ENCODE measurements at places on chromosomes 13 and 19.
A peak's percentile ranks its signal among the peaks of the same experiment; 100 is the strongest.

- no peak for DNase-seq
Measured at GRCh38 chr13:75651013-75651412, 14.9 kb downstream of the LMO7 start.

DNA sequence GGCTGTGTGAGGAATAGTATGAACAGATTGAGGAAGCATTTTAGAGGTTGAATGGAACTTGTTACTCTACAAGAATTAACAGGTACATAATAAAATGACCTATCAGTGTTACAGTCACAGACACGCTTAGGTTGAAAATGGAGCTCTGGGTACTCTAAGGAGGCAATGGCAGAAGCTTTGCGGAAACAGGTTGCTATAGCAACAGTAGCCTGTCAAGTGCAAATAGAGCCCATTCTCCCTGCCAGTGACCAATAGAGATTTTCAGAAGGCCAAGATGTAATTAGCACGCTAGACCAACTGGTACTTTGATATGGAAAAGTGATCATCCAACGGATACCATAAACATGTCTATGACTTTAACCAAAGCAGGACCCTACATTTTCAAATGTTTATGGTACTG lies 148.5 kb upstream of the FREM2 start:
- no peak for DNase-seq

GRCh38 chr19:15394426-15394825 lies 14.8 kb upstream of the AKAP8 start:
- no peak for DNase-seq

GRCh38 chr13:113155201-113155600 lies 3.2 kb upstream of the PROZ start:
- peak; percentile 61 for DNase-seq

DNA sequence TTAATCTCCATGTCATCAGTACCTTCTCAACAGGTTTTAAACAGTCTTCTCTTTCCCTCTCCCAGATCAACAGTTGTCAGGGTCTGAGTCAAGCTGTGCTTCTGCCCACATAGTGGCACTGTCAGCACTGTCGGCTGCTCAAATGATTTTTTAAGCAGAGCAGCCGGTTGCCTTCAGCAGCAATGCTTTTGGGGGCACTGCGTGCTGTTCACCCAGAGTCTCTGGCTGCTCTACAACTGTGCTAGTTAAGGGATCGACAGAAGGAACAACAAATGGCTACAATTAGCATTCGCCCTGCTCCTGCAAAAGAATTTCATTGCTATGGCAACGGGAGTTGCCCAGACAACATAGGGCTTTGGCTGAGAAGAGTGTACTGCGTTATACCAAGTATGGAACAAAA lies 412.9 kb downstream of the DIAPH3 start:
- no peak for DNase-seq

GRCh38 chr13:77699059-77699680 lies 1.7 kb downstream of the SLAIN1 start:
- peak; percentile 30 for DNase-seq

GRCh38 chr19:35118268-35119020 lies 2.8 kb downstream of the FXYD3 start:
- DNase-seq, result peak; percentile 71

- no peak for DNase-seq
Measured at GRCh38 chr13:78540058-78540457, 63.3 kb downstream of the POU4F1 start.

- DNase-seq, result no peak
Measured at GRCh38 chr19:55492362-55492944, 4.2 kb downstream of the SSC5D start.

DNA sequence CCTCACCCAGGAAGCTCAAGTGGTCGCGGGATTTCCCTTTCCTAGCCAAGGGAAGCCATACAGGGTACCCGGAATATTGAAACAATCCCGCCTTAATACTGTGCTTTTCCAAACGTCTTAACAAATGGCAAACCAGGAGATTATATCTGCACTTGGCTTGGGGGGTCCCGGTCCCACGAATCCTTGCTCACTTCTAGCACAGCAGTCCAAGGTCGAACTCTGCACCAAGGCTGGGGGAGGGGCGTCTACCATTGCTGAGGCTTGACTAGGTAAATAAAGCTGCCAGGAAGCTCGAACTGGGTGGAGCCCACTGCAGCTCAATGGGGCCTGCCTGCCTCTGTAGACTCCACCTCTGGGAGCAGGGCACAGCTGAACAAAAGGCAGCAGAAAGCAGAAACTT lies 1644.8 kb downstream of the PCDH9 start:
- no peak for DNase-seq

DNA sequence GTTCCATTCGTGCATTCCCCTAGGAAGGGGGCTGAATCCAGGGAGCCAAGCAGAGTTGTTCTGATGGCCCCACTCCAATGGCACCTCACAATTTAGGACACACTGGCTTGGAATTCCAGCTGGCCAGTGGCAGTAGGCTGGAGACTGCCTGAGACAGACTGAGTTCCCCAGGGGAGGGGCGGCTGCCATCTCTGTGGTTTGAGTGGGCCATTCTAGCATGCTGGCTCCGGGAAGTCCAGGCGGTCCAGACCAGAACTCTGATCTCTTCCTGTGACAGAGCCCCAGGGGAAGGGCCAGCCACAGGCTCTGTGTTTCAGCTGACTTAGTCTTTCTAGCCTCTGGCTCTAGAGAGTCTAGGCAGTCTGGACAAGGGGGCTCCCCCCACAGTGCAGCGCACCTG lies 29.5 kb upstream of the SLC7A1 start:
- DNase-seq, result no peak

- DNase-seq, result peak; percentile 73
Measured at GRCh38 chr13:51955281-51955771, 55.9 kb downstream of the ATP7B start.

DNA sequence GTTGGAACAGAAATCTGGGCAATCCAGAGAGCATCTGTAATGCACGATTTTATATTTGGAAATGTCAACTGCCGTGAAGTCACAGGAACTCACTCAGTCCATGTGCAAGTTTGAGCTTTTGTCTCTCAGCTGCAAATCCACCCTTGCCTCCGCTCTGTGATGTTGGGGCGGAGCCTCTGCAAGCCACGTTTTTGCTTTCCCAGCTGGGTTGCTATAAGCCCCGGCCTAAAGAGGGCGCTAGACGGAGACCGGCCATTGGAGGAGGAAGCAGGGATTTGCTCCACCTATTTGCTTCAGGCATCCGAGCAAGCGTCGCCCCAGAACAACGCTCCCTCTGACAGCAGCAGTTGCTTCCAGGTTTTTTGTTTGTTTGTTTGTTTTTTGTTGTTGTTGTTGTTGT lies 56.2 kb downstream of the TRPM4 start:
- DNase-seq, result peak; percentile 21

DNA sequence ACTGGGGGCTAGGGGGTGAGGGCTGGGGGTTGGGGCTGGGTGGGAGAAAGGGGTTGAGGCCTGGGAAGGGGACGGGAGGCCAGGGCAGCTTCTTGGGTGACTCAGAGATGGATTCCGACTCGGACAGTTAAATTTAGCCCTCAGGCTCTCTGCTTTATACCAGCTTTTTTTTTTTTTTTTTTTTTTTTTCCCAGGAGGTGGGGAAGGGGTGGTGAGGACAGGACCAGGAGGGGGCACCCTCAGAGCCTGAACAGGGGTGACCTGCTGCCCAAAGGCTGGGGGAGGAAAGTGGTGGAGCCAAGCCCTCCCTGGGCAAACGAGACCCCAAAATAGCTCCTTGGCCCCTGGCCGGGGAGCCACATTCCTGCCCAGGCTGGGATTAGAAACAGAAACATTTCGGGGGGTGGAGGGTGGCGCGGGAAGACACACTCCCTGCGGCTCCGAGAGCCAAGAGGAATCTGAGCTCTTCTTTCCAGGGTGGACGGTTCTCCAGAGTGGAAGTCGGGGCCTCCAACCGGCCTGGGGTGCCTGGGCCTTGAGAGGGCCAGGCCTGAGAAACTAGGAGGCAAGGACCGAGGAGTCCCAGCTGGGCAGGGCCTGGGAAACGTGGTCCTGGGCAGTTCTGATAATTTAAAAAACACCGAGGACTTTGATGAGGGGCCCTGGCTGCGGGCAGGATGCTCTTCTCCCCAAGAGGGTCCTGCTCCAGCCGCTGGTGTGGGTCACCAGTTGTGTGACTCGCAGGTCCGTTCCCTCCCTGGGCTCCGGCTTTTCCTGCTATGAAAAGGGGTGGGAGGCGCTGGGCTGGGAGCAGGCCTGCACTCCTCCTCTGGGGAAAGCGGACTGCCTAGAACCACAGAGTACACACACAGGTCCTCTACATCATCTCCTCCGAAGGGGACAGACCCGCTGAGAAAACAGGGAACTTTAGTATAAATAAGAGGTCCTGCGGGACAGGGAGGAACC lies 813 bp upstream of the DMPK start:
- no peak for DNase-seq

- no peak for DNase-seq
Measured at GRCh38 chr13:59103004-59103768, 1060.5 kb downstream of the DIAPH3 start.

DNA sequence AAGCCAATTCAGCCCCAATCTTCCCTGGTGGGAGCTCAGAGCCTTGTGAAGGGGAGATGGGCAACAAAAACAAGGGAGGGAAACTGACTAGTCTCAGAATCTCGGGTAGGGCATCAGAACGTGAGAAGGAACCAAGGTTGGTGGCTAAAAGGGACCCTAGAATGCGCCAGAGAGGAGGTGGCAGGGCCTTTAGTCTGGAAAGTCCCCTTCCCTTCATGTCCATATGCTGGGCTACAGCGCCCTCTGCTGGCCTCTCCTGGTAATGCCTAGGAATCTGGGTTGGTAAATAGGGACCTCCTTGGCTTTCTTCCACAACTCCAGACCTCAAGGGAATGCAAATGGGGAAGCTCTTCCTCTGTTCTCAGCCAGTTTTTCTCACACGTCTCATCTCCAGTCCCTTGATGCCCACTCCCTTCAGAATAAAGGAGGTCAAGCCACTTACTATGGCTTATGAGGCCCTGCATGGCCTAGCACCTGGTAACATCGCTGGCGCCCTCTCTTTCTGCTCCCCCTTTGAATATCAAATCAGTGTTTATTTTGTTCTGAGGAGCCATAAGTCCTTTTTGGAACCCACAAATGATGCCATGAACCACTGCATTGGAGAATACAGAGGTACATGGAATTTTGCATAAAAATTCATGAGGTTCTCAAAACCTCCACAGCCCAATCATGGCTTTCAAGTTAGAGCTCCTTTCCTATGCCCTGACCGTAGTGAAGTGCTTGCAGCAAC lies 1.4 kb upstream of the CCDC97 start:
- DNase-seq, result peak; percentile 89

DNA sequence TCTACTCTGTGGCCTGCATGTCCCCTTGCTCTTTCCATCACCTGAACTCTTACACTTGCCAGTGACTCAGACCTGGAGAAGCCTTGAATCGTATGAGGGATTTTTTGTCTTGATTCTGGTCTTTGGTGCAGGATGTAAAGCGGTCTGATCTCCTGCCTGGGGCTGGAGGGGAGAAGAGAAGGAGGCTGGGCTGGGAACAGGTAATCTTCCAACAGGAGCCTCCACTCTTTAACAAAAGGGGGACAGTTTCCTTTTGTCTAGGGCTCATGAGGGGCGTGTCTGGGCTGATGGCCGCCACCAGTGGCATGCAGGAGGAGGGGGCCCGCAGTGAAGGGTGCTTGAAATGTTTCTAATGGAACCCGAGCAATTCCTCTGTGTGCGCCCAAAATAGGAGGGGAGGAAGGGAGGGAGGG lies 24.7 kb downstream of the NFIX start:
- no peak for DNase-seq

GRCh38 chr19:7397687-7398086 lies 49.0 kb downstream of the ARHGEF18 start:
- DNase-seq, result no peak

- no peak for DNase-seq
Measured at GRCh38 chr13:94050686-94051085, 428.8 kb downstream of the DCT start.

- DNase-seq, result no peak
Measured at GRCh38 chr19:38707512-38708114, 36.7 kb downstream of the CAPN12 start.

- DNase-seq, result no peak
Measured at GRCh38 chr13:65834897-65835296, 1395.2 kb downstream of the PCDH9 start.

- DNase-seq, result peak; percentile 48
Measured at GRCh38 chr19:43674596-43674995, 4.6 kb upstream of the PLAUR start.

- DNase-seq, result no peak
Measured at GRCh38 chr19:51691584-51692428, 1.3 kb upstream of the SPACA6 start.

- peak; percentile 93 for DNase-seq
Measured at GRCh38 chr19:17405250-17406045, at the start of gene BST2. BST2 (minus strand) TSS chr19:17405630; CDS start chr19:17405575, 55 bp downstream.

Data from hematopoietic multipotent progenitor cell treated with erythropoietin and hydrocortisone succinate and interleukin-3 and kit ligand, for 6 days (in vitro differentiated cells).